MCF 10A (cell line): ENCODE measurements at places on chromosomes 6 and 20. TPM values are rescaled to one million over a fixed set of nuclear protein-coding genes. Genes with fewer than 3 reads are reported as not detected.

Gene PPP1R16B
- not detected in 2 replicates for total RNA-seq

Gene DHX16
- 41.3 and 49.8 TPM in 2 replicates for total RNA-seq

Gene PBOV1
- total RNA-seq: not detected in 2 replicates

Gene TASP1
- total RNA-seq: 18.7 and 19.0 TPM in 2 replicates

Gene ZC3H12D
- total RNA-seq: 0.29 TPM in 1 of 2 replicates, not detected in the other

Gene OLIG3
- total RNA-seq: not detected in 2 replicates

DNA sequence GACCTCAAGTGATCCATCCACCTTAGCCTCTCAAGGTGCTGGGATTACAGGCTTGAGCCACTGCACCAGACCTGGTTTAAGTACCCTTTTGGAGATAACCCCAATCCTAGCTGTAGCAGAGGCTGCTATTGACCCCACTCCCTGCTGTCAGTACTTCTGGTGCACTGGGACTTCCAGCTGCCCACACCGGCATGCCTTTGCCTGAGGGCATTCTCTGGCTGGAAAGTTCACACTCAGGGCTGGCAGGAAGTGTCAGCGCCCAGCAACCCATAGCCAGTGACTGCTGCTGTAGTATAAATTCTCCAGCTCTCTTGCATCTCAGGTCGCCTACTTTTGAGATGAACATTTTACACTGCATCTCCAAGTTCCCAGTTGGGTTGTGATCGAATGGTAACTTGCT lies 75.3 kb downstream of the UTRN start:
- DNase-seq: peak; percentile 69

DNA sequence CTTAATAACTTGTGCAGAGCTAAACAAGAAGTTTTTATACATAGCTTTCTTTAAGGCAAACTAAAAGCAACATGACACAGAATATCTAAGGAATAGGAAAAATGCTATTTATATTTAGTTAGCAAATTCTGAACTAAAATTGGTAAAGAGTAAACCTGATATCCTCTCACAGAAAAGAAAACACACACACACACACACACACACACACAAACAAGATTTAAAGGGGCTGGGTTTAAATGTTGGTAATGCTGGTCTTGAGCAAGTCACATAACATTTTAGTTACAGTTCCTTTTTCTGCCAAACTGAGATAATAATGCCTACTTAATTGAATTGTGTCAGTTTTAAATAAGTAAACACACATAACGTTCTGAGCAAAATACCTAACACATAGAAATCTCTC lies 1.6 kb downstream of the TRDN start:
- no peak for DNase-seq

GRCh38 chr6:20722455-20722854 lies 188.2 kb downstream of the CDKAL1 start:
- DNase-seq: no peak
